ENCODE measurements at places on chromosomes 2 and 18. TPM values are rescaled to one million over a fixed set of nuclear protein-coding genes. Genes with fewer than 3 reads are reported as not detected.
A peak's percentile ranks its signal among the peaks of the same experiment; 100 is the strongest.

GRCh38 chr2:120305937-120306490 lies 39.9 kb upstream of the INHBB start:
- no peak for ATAC-seq

GRCh38 chr2:223815884-223816570 lies 21.4 kb downstream of the AP1S3 start:
- no peak for ATAC-seq

DNA sequence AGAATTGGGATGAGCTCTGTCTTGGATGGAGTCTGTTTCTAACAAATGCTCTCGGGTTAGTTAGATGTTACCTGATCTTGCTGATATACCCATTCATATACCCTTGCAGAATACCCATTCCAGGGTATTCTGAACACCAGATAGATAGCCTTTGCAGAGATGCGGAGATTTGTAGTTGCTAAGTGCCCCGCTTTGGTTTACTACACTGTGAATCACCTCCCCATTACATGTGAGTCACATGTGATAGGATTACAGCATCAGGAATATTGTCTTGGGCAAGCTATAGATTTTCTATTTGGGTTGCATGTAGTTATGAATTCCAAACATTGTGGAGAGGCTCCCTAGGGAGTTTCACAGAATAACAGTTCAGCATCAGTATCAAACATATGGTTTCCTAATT lies 3.8 kb downstream of the VSNL1 start:
- no peak for ATAC-seq

The MXD1 gene
- 11.3 TPM for total RNA-seq

DNA sequence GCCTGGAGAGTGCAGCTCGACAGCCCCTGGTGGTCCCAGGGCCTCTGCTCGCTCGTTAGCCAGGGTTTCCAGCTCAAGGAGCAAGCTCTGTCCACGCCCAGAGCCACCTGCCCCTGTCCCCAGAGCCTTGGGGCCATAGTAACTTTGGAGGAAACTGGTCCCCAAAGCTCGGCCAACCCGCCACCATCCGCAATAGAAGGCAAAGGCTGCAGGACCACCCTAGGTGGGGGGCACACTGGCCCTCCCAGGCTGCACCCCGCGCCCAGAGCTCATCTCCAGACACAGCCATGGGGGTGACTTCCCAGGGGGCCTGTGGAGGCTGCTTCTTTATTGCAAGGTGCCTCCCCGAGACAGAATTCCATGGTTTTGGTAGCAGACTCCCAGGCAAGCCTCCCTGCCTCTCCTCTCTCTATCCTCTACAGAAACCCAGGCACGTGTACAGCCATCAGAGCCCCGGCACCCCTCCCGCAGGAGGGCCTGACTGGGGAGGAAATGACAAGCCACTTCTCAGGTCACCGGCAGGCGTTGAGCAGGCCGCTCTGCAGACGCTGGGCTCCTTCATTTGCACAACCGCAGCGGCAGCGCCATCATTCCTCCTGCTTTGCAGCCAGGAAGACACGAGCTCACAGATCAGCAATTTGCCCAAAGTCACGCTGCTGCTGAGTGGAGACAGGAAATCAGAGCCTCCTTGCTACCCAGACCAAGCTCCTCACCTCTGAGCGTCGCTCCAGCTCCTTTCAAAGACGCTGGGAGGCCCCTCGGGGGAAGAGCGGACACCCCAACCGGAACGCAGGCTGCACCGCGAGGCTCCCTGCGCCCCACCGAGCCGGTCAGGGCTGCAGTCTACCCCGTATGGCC lies 80.2 kb downstream of the NDUFA10 start:
- no peak for ATAC-seq

The FOXD4L1 gene
- not detected for total RNA-seq

GRCh38 chr2:173239644-173240043 lies 115.0 kb upstream of the CDCA7 start:
- ATAC-seq, result no peak

DNA sequence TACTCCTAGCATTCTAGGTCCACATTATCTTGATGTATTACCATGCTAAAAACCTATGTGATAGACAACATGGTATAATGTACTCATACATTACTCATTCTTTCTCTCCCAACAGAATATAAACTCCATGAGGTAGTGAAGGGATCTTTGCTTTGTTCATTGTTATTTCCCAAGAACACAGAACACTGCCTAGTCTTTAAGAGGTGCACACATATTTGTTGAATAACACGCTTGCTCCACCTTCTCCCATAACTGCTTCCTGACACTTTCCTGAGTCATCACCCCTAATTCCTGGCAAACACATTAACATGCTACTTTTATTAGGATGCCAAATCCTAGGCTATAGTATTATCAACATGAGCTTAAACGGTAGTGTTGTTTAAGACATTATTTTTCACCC lies 41.3 kb downstream of the REV1 start:
- no peak for ATAC-seq

DNA sequence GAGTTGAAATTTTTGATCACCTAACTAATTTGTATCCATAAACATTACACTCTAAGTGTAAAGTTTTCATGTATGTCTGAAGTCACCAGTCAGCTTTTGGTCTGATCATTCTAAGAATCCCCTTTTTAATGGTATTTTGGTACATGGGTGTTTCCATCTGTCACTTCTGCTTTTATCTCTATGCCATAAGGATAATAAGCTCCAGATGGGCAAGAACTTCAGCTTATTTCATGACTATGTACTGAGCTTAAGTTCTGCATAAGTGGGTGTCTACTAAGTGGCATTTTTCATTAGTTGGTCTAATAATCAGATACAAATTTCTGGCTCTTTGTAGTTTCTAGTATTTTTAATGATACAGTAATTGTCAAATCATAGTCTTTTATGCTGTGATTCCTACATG lies 20.4 kb downstream of the UBXN4 start:
- no peak for ATAC-seq

The TMEM200C gene
- 0.16 TPM for total RNA-seq

- no peak for ATAC-seq
Observed at GRCh38 chr18:58254873-58255511, 211.0 kb downstream of the NEDD4L start.

The DPP4 gene
- total RNA-seq, result 4.6 TPM

- ATAC-seq, result no peak
Observed at GRCh38 chr2:171957061-171957460, 34.8 kb downstream of the HAT1 start.

DNA sequence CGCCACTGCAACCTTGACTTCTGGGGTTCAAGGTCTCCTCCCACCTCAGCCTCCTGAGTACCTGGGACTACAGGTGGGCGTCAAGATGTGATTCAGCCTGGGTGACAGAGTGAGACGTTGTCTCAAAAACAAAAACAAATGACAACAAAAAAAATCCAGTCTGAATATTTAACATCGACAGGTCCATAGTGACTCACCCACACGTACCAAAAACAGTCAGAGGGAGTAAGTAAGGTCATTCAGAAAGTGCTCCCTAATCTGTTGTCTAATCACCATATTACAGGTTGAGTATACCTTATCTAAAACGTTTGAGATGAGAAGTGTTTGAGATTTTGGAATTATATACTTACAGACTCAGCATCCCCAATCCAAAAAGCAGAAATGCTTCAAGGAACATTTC lies 24.4 kb downstream of the SAP130 start:
- no peak for ATAC-seq

GRCh38 chr2:212526059-212526458 lies 12.5 kb downstream of the ERBB4 start:
- no peak for ATAC-seq

DNA sequence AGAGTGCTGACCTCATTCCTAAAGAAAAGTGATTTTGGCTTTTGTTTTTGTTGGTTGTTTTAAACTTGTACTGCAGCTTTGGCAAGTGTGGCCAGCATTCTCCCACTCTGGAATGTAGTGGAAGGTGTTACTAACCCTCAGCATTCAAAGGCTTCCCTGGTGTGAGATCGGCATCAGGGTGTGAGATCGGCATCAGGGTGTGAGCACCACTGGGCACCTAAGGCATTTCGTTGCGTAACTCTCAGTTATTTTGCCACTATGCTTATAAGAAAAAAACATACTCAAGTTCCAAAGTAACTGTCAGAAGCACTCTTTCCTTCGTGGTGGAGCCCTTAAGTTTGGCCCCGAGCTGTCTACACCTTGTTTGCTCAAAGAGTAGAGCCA lies 1.7 kb downstream of the CYBRD1 start:
- peak; percentile 27 for ATAC-seq

GRCh38 chr2:72574886-72575285 lies 250.9 kb downstream of the EXOC6B start:
- no peak for ATAC-seq

- no peak for ATAC-seq
Observed at GRCh38 chr2:43174368-43174916, 52.0 kb downstream of the ZFP36L2 start.

The CCDC148 gene
- total RNA-seq, result 0.78 TPM

The BOLA3 gene
- 29.5 TPM for total RNA-seq

The CTAGE1 gene
- total RNA-seq, result not detected

The MOCOS gene
- total RNA-seq, result 1.3 TPM

The SPATA3 gene
- total RNA-seq, result not detected

- ATAC-seq, result no peak
Observed at GRCh38 chr18:39380866-39381265, 1815.3 kb upstream of the CELF4 start.

DNA sequence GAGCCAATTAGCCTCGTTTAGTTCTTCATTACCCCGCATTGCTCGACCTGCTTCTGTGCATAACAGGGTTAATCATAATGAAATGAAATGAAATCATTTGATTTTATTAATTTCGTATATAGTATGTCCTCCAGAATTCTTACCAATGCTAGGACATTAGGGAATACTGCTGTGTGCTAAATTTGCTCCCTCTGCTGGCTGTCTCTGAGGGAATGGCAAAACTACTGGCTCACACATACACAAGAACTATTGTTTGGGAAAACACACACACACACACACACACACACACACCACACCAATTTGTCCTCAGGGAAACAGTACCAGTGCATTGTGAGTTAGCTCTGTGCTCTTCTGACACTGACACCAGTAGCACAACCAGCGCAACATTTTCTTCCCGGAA lies 273.3 kb upstream of the TCF4 start:
- ATAC-seq, result no peak

GRCh38 chr2:9778471-9779316 lies 64.6 kb upstream of the TAF1B start:
- no peak for ATAC-seq

The CGREF1 gene
- total RNA-seq, result not detected

- ATAC-seq, result no peak
Observed at GRCh38 chr2:31051258-31052140, 86.7 kb downstream of the GALNT14 start.

The ADD2 gene
- total RNA-seq, result 4.4 TPM

DNA sequence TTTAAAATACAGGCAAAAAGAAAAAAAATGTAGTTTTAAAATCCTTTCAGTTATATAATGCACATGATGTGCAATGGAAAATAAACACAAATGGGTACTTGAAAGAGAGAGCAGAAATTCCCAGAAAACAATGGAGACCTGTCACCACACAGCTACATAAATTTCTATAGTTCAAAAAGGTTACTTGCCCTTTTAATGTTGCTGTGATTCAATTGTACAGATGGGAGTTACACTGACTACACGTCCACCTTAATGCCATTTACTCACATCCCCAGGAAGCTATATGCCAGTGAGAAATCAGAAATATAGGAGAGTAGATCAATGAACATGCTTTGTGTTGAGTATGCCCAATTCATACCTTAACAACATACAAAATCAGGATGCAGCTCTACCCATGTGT lies 269.6 kb downstream of the ERBB4 start:
- ATAC-seq, result no peak

The TIA1 gene
- 75.8 TPM for total RNA-seq

DNA sequence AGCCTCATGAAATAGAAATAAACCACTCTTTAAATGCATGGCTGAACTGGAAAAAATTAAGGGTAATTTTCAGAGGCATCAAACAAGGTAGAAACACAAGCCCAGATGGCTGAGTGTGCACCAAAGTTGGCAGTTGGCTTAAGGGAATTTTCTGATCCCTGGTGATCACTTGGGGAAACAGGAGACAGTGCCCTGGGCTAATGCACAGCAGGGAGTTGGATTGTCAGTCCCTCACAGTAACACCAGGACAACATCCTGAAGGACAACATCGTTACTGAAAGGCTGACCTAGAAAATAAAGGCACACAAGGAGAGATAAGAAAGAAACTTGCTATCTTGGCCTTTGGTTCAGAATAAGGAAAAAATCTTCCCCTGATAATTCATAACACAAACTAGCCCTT lies 417.0 kb downstream of the SLC4A3 start:
- no peak for ATAC-seq

The RTP5 gene
- not detected for total RNA-seq

DNA sequence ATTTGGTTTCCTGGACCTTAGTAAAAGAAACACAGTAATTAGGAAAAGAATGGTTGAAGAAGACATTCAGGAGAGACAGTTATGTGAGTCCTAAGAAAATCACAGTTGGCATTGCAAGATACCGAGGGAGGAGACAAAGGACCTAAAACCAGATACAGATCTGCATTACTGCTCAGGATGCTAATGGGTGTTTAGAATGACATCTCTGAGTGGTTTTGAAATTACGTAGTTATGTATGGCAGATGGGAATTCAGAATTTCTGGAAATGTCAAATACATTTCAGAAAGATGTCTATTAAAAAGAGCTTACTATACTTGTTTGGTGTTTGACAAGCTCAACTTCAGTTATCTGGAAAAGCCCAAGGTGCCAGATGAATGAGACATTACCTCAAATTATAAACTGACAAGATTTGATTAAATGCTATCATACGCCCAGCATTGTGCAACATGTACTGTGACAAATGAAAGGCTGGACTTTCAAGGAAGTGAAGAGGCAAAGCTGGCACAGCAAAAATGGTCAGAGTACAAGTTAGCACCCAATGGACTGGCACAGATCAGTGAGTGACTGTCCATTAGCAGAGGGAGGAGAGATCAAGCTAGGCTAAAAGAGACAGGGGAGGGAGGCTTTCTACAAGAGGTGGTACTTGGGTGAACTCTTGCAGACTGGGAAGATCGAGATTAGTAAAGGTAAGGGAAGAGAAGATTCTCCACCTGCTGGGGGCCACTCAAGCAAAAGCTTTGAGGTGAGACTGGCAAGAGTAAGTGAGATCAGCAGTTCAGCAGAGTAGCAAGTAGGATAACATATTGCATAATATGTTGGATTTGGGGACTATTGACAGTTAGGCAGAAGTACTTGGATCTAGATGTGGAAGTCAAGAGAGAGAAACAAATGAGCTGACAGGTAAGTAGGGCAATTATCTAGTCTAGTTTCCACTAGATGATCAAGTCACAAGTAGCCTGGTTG lies 168.9 kb downstream of the CYRIA start:
- no peak for ATAC-seq

- no peak for ATAC-seq
Observed at GRCh38 chr2:241850544-241851324, 8.0 kb downstream of the PDCD1 start.

The INO80D gene
- 11.0 TPM for total RNA-seq

- ATAC-seq, result peak; percentile 18
Observed at GRCh38 chr2:207073801-207074678, 91.7 kb downstream of the KLF7 start.

Measured in gastroesophageal sphincter (tissue), 4 donors.